ENCODE measurements at places on chromosomes 1 and 21. TPM values are rescaled to one million over a fixed set of nuclear protein-coding genes. Genes with fewer than 3 reads are reported as not detected.
A peak's percentile ranks its signal among the peaks of the same experiment; 100 is the strongest.

Gene UFC1
- total RNA-seq = 97.0 TPM

DNA sequence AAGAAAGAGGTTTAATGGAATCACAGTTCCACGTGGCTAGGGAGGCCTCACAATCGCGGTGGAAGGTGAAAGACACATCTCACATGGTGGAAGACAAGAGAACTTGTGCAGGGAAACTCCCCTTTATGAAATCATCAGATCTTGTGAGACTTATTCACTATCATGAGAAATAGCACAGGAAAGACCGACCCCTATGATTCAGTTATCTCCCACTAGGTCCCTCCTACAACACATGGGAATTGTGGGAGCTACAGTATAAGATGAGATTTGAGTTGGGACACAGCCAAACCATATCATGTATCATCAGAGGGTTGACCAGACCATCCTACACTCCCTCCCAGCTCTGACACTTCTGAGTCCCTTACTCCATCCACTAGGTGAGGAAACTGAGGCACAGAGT, 143.9 kb upstream of the KLHDC7A start:
- DNase-seq = no peak

DNA sequence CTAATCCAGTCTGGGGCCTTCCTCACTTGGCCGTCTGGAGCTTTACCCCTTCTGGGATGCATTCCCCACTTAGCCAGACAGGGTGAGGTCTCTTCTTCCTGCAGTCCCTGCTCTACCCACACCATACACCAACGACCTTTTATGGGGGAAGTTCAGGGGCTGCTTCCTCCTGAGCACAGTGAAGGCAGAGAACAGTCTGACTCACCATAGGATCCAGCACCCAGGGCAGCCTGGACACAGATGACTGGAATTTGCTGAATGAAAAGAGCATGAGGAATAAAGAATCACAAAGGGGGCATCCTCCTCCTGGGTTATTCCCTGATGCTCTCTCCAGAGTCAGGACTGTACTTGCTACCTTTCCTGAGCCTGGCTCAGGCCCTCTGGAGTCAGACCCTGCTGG, 4.6 kb upstream of the FOXE3 start:
- DNase-seq = no peak

DNA sequence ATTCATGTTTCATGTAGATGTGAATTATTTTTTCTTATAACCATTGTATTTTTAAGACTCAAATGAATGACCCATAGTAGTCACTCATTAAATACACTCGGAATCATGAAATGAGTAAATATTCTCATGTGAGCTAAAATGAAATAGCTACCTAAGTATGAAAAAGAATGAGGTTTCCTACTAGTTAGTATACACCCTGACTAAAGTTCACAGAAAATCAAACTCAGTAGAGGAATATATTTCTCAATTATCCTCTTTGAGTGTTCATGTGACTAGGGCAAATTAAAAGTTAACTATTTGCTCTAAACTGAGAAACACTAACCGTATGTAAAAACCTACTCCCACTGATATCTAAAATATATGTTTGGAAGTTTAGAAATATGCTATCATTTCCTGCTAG, 187.8 kb downstream of the BRINP3 start:
- DNase-seq = no peak

GRCh38 chr1:64948905-64949833, 17.2 kb downstream of the JAK1 start:
- peak; percentile 22 for DNase-seq

Gene CADM3
- total RNA-seq = 0.47 TPM

DNA sequence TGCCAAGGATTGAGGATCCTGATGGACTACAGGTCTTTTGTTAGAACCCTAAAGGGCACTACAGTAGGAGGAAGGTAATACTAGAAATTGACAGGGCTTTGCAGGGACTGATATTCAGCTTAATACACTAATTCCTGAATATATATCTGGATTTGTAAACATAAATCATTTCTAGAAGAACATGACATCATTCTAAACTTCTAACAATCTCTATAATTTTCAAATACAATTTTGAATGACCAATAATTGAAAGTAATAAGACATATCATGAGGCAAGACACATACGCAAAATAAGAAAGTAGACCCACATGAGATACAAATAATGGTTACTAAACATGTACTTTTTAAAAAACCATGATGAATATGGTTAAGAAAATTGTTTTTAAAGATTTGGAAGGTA, 52.4 kb upstream of the LRRC8B start:
- DNase-seq = no peak

Gene SLC5A9
- total RNA-seq = not detected

GRCh38 chr1:169941982-169942830, 48.5 kb upstream of the SCYL3 start:
- peak; percentile 81 for DNase-seq

Gene S100A7
- not detected for total RNA-seq

GRCh38 chr1:181260271-181260670, 171.8 kb downstream of the IER5 start:
- DNase-seq = no peak

GRCh38 chr1:41386196-41386663, 25.0 kb downstream of the FOXO6 start:
- DNase-seq = no peak

Gene SDHB
- total RNA-seq = 307 TPM

- DNase-seq = peak; percentile 66
Observed at GRCh38 chr1:154335025-154335714, 9.8 kb downstream of the ATP8B2 start.

Gene TBX19
- 0.54 TPM for total RNA-seq

DNA sequence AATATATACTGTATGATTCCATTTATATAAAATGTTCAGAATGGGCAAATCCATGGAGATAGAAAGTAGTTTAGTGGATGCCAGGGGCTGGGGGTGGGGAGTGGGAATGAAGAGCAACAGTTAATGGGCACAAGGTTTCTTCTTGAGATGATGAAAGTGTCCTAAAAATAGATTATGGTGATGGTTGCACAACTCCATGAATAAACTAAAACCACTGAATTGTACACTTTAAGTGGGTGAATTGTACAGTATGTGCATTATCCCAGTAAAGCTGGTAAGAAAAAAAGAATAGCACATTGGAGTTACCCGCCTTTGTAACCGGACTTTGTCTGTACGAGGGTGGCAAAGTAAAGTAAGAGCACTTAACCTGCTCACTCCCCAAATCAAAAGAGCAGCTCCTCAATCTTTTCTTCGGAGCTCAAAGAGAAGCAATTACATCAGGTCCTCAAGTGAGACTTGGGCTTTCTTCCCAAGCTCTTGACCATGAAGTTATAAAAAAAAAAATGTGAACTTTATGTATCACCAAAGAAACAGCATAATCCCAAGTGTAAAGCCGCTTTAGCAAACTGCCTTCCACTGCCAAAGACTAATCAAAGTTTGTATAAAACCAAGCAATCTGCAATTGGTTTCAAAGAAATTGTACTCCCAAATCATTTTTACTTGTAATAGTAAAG, 32.1 kb downstream of the ALDH9A1 start:
- no peak for DNase-seq

DNA sequence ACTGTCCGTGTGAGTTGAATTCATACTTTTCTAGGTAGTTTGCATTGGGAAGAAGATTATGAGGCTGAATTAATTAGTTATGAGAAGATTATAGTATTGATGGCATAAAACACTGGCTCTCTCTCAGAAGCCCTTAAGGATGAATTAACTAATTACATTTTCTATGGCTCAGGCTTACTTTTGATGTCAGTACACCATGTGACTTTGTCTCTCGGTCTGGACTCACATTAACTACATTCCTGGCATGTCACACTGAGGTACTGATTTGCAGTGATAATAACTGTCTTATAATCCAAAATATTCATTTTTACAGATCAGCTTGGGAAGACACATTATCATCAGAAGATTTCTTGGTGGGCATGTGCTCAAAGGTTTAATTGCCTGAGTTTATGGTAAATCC, 362.2 kb downstream of the ZP4 start:
- no peak for DNase-seq

GRCh38 chr21:45454926-45455673, 50.1 kb downstream of the COL18A1 start:
- peak; percentile 79 for DNase-seq

GRCh38 chr1:108140177-108140576, 60.0 kb downstream of the SLC25A24 start:
- DNase-seq = no peak

DNA sequence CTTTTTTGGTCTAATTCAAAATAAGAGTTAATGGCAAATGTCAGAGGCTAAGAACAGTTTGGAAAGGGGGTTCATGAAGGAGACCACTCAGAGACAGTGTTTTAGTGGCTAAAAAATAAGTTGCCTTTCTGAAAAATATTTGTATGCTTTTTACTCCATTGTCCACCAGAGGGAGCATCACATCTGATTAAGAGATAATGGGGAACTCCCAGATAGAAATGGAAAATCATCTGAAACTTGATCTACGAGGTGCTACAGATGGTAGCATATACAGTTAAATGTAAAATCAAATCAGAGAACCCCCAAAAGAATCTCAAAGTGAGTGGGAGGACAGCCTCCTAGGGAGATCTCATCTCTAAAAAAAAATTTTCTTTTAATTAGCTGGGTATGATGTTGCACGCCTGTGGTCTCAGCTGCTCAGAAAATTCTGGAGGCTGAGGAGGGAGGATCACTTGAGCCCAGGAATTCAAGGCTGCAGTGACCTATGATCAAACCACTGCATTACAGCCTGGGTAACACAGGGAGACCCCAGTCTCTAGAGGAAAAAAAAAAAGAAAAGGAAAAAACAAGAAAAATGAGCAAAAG, 9.7 kb downstream of the SMYD3 start:
- DNase-seq = peak; percentile 75

Gene OLIG2
- total RNA-seq = not detected

Gene SPATA46
- total RNA-seq = not detected

Gene MAP1LC3C
- not detected for total RNA-seq

DNA sequence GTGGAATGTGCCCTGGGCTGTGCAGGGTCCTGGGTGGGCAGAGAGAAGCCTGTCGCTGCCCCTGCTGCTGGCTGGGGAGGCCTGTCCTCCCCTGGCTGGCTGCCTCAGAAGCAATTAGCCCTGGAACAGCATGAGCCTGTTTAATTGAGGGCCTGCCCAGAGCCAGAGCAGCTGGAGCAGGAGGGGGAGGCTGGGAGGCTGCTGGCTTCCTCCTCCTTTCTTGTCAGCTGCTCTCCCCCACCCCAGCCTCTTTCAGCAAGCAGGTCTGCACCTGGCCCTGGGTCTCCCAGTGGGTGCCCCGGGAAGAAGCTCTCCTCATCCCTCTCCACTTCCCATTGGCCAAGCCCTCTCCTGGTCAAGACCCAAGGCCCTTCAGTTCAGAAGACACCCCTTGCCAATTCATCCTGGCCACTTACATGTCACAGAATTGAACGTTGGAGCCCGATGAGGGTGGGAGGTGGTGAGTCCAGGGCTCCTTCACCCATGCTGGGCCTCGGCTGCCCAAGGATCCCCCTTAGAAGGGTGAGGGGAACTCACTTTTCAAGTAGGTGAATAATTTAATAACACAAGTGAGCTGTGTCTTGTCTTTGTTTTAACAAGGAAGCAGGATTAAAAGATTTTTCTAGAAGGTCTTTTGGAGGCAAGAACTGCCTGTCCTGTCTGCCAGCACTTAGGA, 13.2 kb downstream of the AMPD2 start:
- no peak for DNase-seq

GRCh38 chr1:226754793-226755533, 15.9 kb upstream of the ITPKB start:
- no peak for DNase-seq

DNA sequence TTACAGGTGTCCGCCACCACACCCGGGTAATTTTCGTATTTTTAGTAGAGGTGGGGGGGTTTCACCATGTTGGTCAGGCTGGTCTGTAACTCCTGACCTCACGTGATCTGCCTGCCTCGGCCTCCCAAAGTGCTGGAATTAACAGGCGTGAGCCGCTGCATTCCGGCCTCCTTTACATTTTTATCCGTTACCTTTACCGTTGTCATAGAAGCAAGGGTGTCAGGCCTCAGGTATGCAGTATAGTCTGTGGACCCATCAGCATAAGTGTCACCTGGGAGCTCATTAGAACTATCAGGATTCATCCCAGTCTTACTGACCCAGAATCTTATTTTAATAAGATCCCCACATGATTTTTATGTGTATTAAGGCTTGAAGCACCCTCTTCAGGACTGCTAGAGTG, 5.4 kb downstream of the CDC42 start:
- DNase-seq = no peak

- DNase-seq = no peak
Observed at GRCh38 chr1:89199525-89200031, 836 bp upstream of the GBP4 start.

- DNase-seq = peak; percentile 33
Observed at GRCh38 chr1:32876341-32877210, 5.9 kb upstream of the FNDC5 start.

Gene GBP2
- 71.9 TPM for total RNA-seq

GRCh38 chr1:30904962-30905335, 3.6 kb downstream of the SDC3 start:
- no peak for DNase-seq

DNA sequence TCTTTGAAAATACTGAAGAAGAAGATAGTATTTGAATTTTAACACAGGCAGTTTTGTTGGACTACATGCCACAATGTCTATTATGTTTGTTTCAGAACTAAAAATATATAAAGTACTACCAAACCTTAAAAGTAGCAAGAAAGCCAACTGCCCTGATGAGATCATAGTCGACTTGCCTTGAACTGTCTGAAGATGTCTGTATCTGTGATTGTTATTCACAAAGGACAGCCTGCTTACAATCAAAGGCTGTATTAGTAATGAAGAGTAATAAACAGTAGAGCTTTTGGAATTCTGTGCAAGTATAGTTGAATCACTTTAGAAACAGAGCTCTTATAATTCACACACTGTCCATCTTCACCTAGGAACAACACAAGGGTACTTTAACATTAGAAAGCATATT, 228.3 kb downstream of the NCAM2 start:
- no peak for DNase-seq

DNA sequence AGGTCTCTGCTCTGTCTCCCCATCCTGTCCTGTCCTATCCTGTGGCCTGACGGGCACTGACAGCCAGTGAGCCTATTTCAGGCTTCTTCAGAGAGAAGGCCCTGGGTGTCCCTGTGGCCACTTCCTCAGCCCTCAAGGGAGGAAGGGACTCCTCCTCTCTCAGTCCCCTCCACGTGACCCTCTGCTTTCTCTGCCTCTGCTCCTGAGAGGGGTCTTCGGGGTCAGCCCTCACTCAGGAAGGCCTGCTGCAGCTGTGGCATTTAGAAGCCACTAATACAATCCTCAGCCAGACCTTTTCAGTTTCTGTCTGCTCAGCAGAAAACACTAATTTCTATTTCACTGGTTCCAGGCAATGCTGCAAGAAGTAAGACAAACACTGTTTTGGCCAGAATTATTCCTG, 43.6 kb upstream of the ETV3 start:
- no peak for DNase-seq

- peak; percentile 41 for DNase-seq
Observed at GRCh38 chr1:43978551-43979260, at the start of gene B4GALT2. Gene B4GALT2 (plus strand): TSS chr1:43979210. CDS start chr1:43981161, 1,951 bp downstream.

Gene RNU1-2
- not detected for total RNA-seq

Gene SYNC
- 38.2 TPM for total RNA-seq

GRCh38 chr1:235635938-235636662, 13.5 kb downstream of the GNG4 start:
- DNase-seq = no peak

DNA sequence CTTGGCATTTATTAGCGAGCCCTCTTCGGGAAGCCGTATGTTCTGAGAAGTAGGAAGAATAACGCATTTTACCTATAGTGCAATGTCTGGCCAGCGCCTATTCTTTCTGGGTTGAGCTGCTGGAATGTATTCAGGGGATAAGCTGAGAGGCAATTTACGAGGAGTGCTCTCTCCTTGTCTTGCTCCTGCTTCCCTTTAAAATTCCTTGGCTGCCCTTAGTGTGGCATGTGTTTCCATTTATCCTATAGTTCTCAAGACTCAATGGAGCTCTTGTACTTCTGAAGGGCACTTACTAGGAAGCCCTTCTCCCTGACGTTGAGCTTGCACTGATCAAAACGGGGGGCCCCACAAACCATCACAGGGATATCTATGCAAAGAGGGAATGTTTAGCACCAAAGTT, 364.6 kb downstream of the DISC1 start:
- DNase-seq = no peak
